ENCODE measurements at places on chromosomes 6 and 20. TPM values are rescaled to one million over a fixed set of nuclear protein-coding genes. Genes with fewer than 3 reads are reported as not detected.

Gene BACH2
- 235 TPM for total RNA-seq

Gene GGTLC1
- total RNA-seq, result not detected

Gene FOXA2
- not detected for total RNA-seq

Gene MLN
- not detected for total RNA-seq

All from B cell (primary cell).